ENCODE measurements at places on chromosomes 2 and 18.

- no peak for DNase-seq
These were observed 29.2 kb downstream of the HS6ST1 start for GRCh38 chr2:128289439-128289838.

DNA sequence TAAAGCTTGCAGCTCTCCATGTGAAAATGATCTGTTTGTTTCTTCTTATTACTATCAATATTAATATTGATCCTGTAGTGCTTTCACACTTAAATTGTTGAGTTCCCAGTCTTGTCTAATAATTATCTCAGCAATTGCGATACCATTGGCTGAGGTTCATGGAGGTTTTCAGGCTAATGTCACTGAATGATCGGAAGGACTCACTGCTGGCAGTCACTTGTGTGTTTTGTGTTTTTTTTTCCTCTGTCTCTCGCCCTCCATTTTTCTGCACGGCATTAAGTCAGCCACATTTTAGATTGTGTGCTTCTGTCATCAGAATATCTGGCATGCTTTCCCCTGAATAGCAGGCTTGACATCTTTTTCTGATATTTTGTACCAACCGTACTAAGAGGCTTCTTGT is 43.7 kb downstream of the AGAP1 start:
- DNase-seq, result no peak

GRCh38 chr2:122682356-122682755 is 926.9 kb downstream of the TSN start:
- DNase-seq, result no peak

DNA sequence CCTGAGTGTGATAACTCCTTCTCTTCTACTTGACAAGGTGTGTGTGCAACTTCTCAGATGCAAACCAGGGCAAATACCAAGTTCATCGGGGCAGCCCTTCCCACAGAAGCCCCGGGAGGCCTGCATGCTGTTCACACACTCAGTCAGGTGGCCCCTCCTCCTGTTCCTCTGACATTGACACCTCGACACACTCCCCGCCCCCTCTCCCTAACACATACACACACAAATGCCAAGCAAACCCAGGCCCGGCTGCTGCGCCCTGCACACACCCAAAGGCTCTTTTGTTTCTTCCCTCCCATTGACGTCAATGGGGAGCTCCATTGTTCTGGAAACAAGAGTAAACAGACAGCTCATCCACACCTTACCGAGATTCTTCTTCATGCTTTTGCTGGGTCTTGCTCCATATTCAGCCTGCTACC is 1.7 kb upstream of the PER2 start:
- DNase-seq, result no peak

DNA sequence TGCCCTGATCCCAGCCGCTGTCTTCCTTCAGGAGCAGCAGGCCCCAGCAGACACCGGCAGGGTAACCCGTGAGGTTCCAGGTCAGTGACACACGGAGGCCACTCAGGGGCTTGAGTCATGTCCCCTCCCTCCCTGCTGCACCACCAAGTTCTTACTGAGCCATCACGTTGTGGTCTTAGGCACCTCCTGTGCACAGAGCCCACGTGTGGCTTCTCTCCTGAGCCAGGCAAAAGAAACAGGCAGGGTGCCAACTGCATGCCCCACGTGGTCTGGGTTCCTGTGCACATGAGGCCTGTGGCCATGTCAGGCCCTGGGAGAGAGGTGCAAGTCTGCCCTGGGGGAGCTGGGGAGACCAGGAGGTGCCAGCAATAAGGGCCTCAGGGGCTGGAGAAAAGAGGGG is 264.8 kb downstream of the KLHL29 start:
- DNase-seq, result no peak

DNA sequence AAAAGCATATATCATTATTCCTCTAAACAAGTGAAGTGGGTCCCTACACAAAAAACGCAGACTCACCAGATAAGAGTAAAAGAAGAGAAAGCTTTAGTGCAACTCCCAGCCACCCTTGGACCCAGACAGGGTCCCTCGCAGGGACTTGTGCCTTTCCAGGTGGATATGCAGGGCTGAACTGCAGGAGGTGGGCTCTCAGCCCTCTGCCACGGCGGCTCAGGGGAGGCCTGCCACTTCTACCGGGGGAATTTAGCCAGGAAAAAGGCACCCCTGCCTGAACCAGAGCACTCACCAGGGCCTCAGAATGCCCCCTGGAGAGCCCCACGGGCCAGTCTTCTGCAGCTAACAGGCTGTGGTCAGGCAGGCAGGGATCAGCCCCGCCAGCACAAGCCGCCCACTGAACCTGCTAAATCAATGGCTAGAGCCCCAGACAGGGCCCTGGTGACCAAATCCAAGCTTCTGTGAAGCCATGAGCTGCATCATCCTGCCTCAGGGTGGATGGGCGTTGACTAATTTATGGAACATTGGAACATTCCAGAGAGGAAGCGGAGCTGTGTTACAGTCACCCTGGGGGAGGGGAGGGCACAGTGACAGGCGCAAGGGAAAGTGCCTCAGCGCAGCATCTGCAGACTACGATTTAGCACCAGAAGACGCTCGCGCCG is 209.3 kb downstream of the EIPR1 start:
- no peak for DNase-seq

DNA sequence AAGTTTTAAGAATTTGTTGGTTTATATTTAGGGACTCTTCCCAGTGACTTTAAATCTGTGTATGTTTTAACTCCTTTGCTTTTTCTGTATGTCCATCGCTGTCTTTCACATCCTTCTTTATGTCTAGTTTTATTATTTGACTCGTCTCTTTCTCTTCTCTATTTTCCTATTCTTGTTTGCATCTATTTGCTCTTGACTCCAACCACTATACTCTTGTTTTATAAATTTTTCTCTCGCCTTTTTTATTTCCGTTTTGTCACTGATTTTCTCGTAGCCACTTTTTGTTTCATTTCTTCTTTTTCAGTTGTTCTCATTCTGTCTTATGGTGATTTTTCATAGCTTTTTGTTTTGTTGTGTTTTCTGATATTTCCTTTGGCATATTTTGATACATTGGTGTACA is 170.5 kb upstream of the NETO1 start:
- no peak for DNase-seq

GRCh38 chr2:223086370-223086981 is 34.5 kb downstream of the KCNE4 start:
- no peak for DNase-seq

DNA sequence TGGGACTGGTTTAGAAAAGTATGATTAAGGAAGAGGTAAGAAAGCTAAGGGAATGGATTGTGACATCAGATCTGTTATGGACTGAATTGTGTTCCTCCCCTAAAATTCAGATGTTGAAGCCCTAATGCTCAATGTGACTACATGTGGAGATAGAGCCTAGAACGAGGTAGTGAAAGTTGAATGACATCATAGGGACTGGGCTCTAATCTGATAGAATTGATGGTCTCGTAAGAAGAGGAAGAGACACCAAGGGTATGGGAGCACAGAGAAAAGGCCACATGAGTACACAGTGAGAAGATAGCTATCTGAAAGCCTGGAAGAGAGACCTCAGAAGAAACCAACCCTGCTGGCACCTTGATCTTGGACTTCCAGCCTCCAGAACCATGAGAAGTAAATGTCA is 178.3 kb downstream of the TRIB2 start:
- no peak for DNase-seq

DNA sequence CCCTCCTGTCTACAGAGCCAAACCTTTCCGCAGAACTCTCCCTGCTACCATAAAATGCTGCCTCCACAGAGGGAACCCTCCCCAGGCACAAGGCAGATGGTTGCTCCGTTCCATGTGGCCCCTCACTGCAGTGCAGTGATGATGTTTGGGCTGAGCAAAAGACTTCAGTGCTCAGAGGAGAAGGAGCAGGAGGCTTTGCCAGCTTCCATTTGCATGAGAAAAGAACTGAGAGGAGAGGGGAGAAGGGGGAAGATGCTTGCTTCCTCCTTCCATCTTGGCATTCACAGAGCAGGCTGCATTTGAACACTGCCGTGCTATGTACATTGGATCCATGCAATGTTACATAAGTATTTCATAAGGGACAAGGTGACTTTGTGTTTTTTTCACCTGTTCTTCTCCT is 46.6 kb upstream of the TMEM200C start:
- no peak for DNase-seq

DNA sequence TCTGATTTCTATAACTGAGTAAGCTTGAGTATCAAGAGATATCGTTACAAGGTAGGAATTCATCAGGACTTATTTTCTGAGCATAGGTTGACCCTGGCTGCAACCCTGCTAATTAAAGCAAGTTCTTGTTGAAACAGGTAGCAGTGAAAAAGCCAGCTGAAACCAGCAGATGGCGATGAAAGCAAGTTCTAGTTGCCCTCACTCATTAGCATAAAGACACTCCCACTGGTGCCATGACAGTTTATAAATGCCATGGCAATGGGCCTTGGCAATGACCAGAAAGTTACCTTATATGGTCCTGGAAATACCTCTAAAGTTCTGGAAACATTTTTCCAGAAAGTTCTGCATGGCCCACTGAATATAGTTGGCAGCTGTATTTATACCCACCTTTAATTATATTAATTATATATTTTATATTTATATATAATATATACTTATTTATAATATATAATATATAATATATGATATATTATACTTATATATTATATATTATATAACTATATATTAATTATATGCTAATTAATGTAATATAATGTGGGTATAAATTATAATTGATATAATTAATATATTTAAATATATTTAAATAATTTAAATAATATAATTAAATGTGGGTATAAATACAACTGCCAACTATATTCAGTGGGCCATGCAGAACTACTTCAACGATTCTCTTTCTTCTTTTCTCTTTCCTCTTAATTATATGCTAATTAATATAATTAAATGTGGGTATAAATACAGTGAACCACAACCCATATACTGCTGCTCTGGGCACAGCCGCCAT is 188.0 kb downstream of the CDH7 start:
- peak; percentile 26 for DNase-seq

Measured in NCI-H1105 (cell line).